ENCODE measurements at places on chromosomes 11 and 22. TPM values are rescaled to one million over a fixed set of nuclear protein-coding genes. Genes with fewer than 3 reads are reported as not detected.

SLC1A2 gene
- not detected for total RNA-seq

MRGPRE gene
- total RNA-seq = not detected

PKDREJ gene
- 0.27 TPM for total RNA-seq

DAGLA gene
- 20.3 TPM for total RNA-seq

ANO5 gene
- total RNA-seq = 15.2 TPM

Data from transverse colon (tissue), 4 donors.